ENCODE measurements at places on chromosomes 12 and 14.

GRCh38 chr14:62168564-62169155 is 406.4 kb downstream of the SNAPC1 start:
- DNase-seq: no peak

DNA sequence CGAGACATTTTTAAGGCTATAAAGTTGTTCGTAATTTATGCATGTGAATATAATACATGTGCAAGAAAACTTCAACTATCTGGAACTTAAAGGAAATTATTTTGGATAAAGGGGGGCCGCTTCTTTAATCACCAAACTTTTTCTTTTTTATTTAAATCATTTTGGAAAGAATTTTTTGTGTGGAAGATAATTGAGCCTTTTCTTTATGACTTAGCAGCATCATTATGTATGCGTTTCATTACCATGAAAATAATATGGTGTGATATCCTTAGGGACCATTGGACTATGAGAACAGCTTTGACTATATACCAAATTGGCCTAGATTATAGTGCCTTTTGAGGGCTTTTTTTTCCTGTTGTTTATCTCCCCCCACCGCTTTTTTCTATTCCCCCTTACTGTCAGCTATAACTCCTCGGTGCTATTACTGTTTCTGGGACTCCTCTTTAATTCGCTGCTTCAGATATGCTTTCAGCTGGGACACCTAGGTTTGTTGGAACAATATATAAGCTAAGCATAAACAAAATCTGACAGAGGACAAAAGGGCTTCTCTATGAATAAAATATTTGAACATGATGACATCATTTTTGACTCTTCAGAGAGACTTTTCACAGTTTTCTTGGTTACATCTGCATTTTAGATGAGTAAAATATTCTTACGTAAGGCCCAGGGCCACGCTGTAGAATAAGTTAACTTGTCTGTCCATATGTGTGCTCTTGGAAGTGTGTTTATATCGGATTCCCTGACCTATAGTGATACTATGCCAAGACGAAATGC is 392.7 kb downstream of the NPAS3 start:
- DNase-seq: no peak

- no peak for DNase-seq
Measured at GRCh38 chr12:25315388-25315787, 64.7 kb upstream of the KRAS start.

DNA sequence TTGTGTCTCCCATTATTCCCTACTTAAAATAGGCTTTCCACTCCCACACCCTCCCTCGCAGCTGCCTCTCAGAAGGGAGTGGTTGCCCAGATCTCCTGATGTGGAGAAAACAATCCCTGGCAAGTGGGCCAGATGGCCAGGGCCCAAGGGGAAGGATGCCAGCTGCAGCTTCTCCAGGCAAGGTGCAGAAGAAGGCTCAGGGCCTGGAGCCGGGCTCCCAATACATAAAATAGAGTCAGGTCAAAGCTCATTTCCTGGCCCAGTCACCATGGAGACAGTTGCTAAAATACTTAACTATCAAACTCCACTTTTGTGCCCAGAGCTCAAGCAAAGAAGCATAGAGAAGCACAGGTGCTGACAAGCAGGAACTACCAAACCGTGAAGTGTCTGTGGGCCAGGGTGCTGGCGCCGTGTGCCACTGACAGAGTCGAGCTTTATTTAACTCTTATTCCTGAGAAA is 45.7 kb upstream of the ITPR2 start:
- no peak for DNase-seq

DNA sequence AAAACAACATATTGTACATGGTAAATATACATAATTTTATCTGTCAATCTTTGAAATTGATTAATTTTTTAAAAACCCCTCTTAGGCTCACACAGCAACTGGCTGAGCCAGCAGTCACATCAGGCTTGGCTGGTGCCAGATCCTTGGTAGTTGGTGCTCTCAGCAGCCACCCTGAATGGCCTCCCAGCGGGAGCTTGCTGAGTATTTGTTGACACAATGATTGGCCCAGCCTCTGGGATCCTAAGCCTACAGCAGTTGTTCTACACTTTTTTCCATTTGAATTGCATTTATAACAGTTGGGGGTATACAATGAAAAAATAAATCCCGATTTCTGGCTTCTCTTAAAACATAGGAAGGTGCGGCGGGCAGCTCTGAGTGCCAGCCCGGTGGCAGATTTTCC is 11.1 kb downstream of the PRKAB1 start:
- DNase-seq: no peak

DNA sequence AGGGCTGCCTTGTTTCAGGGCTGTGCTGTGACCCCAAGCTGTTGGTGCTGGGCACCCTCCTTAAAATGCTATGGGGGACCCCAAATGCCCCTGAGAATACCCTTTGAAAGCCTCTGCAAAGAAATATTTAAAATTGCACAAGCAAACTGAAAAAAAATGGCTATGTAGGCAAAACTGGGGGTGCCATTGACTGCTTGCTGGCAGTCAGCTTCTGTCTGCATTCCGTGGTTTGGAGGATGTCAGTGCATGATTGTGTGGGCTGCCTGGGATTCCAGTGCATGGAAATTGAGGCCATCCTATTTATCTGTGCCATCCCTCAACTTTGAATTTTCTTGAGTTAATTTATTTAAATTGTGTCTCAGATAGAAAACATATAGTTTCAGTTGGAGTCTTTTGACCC is 113.7 kb upstream of the RTL1 start:
- DNase-seq: no peak

DNA sequence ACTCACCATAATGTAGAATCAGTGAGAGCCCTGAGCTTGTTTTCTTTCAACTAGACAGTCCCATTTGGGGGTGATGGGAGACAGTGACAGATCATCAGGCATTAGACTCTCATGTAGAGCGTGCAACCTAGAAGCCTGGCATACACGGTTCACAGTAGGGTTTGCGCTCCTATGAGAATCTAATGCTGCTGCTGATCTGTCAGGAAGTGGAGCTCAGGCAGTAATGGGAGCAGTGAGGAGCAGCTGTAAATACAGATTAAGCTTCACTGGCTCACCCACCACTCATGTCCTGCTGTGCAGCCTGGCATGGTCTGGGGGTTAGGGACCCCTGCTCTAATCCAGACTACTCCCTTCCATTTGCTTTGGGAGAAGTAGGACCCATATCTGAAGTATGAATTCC is 55.6 kb downstream of the FNTB start:
- DNase-seq: no peak

GRCh38 chr12:179885-180284 is 34.1 kb downstream of the SLC6A12 start:
- DNase-seq: no peak

Data from activated T-helper 1 cell treated with Interleukin-2 at 50 U/mL for 16 hours (primary cell).